Caco-2 (cell line): ENCODE measurements at places on chromosomes 6 and 20. TPM values are rescaled to one million over a fixed set of nuclear protein-coding genes. Genes with fewer than 3 reads are reported as not detected.

GRCh38 chr6:56255349-56255748, 8.0 kb upstream of the COL21A1 start:
- H3K27me3 ChIP-seq: no peaks in the 10 kb centered on the region
- no peaks in the 10 kb centered on the region for H3K36me3 ChIP-seq
- no peak overlapping the region for H3K27ac ChIP-seq
- no peak for DNase-seq

DNA sequence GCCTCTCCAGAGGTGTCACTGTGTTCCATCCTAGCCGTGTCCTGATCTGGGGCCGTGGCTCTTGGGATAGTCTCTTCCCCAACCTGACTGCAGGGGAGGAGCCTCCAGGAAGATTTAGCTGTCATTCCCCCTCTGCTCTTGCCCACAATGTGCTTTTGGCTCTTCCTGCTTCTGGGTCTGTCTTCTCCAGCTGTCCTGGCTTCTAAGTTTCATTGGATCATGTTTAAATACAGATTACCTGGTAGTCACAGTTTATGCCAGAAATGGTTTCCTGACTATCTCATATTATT, 139.1 kb downstream of the ZDHHC14 start:
- no peak overlapping the region for H3K27ac ChIP-seq
- DNase-seq: no peak
- H3K4me1 ChIP-seq: peaks cover 13% of the 10 kb centered on the region
- no peaks in the 10 kb centered on the region for H3K36me3 ChIP-seq
- H3K4me3 ChIP-seq: no peak overlapping the region

GRCh38 chr6:148448369-148449012, 105.9 kb downstream of the SASH1 start:
- peak overlapping the region; percentile 67 for H3K27ac ChIP-seq
- H3K27me3 ChIP-seq: no peaks in the 10 kb centered on the region
- no peak for DNase-seq
- H3K4me3 ChIP-seq: no peak overlapping the region
- H3K36me3 ChIP-seq: no peaks in the 10 kb centered on the region
- peaks cover 39% of the 10 kb centered on the region for H3K4me1 ChIP-seq

- 0 out of 2 replicates have a peak, but pooled peaks cover 1% of the 10 kb centered on the region for H3K36me3 ChIP-seq
- no peaks in the 10 kb centered on the region for H3K27me3 ChIP-seq
- no peak overlapping the region for H3K4me3 ChIP-seq
- DNase-seq: no peak
- no peak overlapping the region for H3K27ac ChIP-seq
- no peaks in the 10 kb centered on the region for H3K4me1 ChIP-seq
Measured at GRCh38 chr20:63597651-63598478, 23.8 kb upstream of the HELZ2 start.

GRCh38 chr6:32882879-32883250, 28.9 kb downstream of the PSMB9 start:
- no peaks in the 10 kb centered on the region for H3K36me3 ChIP-seq
- H3K4me1 ChIP-seq: no peaks in the 10 kb centered on the region
- H3K4me3 ChIP-seq: no peak overlapping the region
- no peaks in the 10 kb centered on the region for H3K27me3 ChIP-seq
- H3K27ac ChIP-seq: no peak overlapping the region
- DNase-seq: no peak

DNA sequence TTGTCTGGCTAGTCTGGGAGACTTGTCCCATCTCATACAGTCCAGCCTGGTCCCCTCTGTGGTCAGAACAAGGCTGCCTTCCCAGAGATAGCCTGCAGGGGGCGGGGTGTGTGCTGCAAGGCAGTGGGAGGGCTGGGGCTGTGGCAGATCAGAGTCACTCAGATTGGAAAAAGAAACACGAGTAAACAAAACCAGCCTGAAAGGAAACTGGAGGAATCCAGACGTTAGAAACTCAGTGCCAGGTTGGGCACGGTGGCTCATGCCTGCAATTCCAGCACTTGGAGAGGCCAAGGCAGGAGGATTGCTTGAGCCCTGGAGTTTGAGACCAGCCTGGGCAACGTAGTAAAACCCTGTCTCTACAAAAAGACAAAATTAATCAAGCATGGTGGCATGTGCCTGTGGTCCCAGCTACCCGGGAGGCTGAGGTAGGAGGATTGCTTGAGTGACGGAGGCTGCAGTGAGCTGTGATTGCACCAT, 20.2 kb downstream of the LEMD2 start:
- no peak overlapping the region for H3K4me3 ChIP-seq
- no peak overlapping the region for H3K27ac ChIP-seq
- no peaks in the 10 kb centered on the region for H3K4me1 ChIP-seq

DNA sequence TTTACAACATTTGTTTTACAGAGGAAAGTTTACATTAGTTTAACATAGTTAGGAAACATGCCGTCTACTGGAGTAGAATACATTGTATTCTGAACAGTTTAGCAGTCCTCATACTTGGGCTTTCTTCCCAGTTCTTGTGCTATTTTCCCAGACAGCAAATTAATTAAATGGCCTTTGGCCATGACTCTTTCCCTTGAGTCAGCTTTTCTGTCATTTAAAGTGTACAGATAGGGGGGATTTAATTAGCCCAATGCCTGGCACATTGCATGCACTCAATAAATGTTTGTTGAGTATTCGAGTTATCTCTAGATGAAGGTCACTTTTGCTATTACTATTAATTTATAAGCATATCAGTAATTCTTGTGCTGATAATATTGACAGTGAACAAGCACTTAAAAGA, 1.6 kb downstream of the TMEM244 start:
- no peak overlapping the region for H3K27ac ChIP-seq
- H3K36me3 ChIP-seq: no peaks in the 10 kb centered on the region
- H3K4me3 ChIP-seq: no peak overlapping the region
- H3K27me3 ChIP-seq: no peaks in the 10 kb centered on the region
- DNase-seq: no peak

DNA sequence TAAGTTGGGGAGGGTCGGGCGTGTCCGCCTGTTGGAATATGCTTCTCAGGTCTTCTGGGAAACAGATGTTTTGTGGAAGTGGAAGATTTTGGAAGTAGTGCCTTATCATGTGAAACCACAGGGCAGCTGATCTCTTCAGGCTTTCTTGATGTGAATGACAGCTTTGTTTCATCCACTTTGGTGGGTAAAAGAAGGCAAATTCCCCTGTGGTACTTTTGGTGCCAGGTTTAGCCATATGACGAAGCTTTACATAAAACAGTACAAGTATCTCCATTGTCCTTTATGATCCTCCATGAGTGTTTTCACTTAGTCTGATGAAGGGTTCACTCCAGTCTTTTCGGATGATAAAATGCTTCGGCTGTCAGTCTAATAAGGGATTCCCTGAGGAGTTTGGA, 4.6 kb downstream of the IRF4 start:
- no peak overlapping the region for H3K27ac ChIP-seq
- no peak for DNase-seq
- no peaks in the 10 kb centered on the region for H3K4me1 ChIP-seq
- H3K4me3 ChIP-seq: no peak overlapping the region
- H3K36me3 ChIP-seq: no peaks in the 10 kb centered on the region

GRCh38 chr6:142408409-142408808, 106.6 kb downstream of the ADGRG6 start:
- H3K36me3 ChIP-seq: no peaks in the 10 kb centered on the region; the same call in 1 of the 2 replicates
- H3K4me1 ChIP-seq: no peaks in the 10 kb centered on the region; the same call in 1 of the 2 replicates
- DNase-seq: no peak
- H3K27ac ChIP-seq: no peak overlapping the region

GRCh38 chr6:166476061-166476591, 93.4 kb upstream of the MPC1 start:
- H3K4me1 ChIP-seq: no peaks in the 10 kb centered on the region
- no peak for DNase-seq
- no peaks in the 10 kb centered on the region for H3K36me3 ChIP-seq
- no peak overlapping the region for H3K27ac ChIP-seq
- H3K27me3 ChIP-seq: no peaks in the 10 kb centered on the region
- H3K4me3 ChIP-seq: no peak overlapping the region

GRCh38 chr6:80217794-80218193, 111.3 kb downstream of the BCKDHB start:
- peaks cover 9% of the 10 kb centered on the region for H3K4me1 ChIP-seq
- no peak overlapping the region for H3K27ac ChIP-seq
- DNase-seq: no peak
- H3K36me3 ChIP-seq: no peaks in the 10 kb centered on the region
- no peak overlapping the region for H3K4me3 ChIP-seq
- H3K27me3 ChIP-seq: no peaks in the 10 kb centered on the region

GRCh38 chr20:33561692-33562601, 72.1 kb downstream of the CBFA2T2 start:
- no peaks in the 10 kb centered on the region for H3K27me3 ChIP-seq
- no peak overlapping the region for H3K27ac ChIP-seq
- no peak for DNase-seq
- H3K4me3 ChIP-seq: no peak overlapping the region
- H3K4me1 ChIP-seq: no peaks in the 10 kb centered on the region

DNA sequence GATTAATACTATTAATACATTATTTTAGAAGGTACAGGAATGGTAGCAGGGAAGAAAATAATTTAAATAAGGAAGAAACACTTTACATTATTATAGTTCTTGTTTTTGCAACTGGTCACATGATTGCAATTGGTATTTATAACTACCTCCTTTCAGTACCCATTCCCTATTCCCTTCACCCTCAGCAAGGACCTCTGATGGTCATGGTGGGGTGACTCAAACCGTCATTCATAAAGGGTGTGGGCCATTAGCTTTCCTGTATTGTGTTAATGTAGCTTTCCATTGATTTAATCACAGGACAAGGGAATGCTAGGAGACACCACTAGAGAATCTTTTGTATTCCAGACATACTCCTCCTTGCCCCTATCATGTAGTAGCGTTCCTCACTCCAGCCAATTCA, 47.2 kb upstream of the TMEM244 start:
- no peak overlapping the region for H3K4me3 ChIP-seq
- no peaks in the 10 kb centered on the region for H3K36me3 ChIP-seq
- no peak overlapping the region for H3K27ac ChIP-seq
- no peaks in the 10 kb centered on the region for H3K4me1 ChIP-seq
- DNase-seq: no peak

DNA sequence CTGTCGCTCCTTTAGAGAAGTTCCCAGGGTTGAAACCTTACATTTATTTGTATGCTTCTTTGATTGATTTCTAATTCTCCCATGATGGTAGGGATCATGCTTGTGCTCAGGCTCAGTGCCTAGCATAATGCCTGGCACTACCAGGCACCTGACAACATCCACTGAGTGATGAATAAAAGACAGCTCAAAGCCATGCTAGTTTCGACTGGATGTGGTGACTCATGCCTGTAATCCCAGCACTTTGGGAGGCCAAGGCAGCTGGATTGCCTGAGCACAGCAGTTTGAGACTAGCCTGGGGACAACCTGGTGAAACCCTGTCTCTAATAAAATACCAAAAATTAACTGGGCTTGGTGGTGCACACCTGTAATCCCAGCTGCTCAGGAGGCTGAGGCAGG, 11.6 kb upstream of the CD164 start:
- H3K27me3 ChIP-seq: no peaks in the 10 kb centered on the region
- H3K4me3 ChIP-seq: no peak overlapping the region
- no peak for DNase-seq

- no peak overlapping the region for H3K27ac ChIP-seq
- no peak for DNase-seq
- H3K4me1 ChIP-seq: no peaks in the 10 kb centered on the region
- no peaks in the 10 kb centered on the region for H3K27me3 ChIP-seq
Measured at GRCh38 chr20:4787820-4788219, 66.1 kb downstream of the PRND start.

GRCh38 chr6:85997206-85997605, 354.5 kb upstream of the SYNCRIP start:
- no peaks in the 10 kb centered on the region for H3K27me3 ChIP-seq
- no peaks in the 10 kb centered on the region for H3K36me3 ChIP-seq
- no peaks in the 10 kb centered on the region for H3K4me1 ChIP-seq
- no peak overlapping the region for H3K4me3 ChIP-seq
- H3K27ac ChIP-seq: no peak overlapping the region

DNA sequence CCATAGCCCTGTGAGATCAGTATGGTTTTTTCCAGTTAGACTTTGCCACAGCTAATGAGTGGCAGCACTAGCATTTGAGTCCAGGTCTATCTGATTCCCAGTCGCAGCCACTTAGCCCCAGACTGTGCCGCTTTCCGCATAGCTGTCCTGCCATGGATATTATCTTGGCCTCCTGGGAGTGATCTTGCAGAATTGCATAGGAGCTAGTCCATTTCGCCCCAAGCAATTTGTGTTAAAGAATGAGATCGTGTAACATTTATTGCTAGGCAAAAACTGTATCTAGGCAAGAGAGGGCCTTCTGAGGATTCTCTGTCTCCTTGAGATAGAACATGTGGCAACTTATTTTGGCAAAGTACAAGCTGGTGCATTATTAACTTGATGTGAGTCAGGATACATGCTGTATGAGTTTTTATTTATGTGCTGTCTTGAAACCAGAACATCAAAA, 74.2 kb downstream of the EZR start:
- no peak for DNase-seq
- H3K27ac ChIP-seq: no peak overlapping the region
- H3K36me3 ChIP-seq: no peaks in the 10 kb centered on the region
- no peaks in the 10 kb centered on the region for H3K4me1 ChIP-seq
- no peak overlapping the region for H3K4me3 ChIP-seq

GRCh38 chr6:144920391-144920961, 635.3 kb downstream of the UTRN start:
- H3K4me1 ChIP-seq: no peaks in the 10 kb centered on the region
- no peaks in the 10 kb centered on the region for H3K36me3 ChIP-seq
- no peaks in the 10 kb centered on the region for H3K27me3 ChIP-seq
- no peak overlapping the region for H3K4me3 ChIP-seq
- DNase-seq: no peak

GRCh38 chr6:167444602-167445346, 119.9 kb downstream of the TTLL2 start:
- no peaks in the 10 kb centered on the region for H3K36me3 ChIP-seq
- DNase-seq: no peak
- no peaks in the 10 kb centered on the region for H3K27me3 ChIP-seq

DNA sequence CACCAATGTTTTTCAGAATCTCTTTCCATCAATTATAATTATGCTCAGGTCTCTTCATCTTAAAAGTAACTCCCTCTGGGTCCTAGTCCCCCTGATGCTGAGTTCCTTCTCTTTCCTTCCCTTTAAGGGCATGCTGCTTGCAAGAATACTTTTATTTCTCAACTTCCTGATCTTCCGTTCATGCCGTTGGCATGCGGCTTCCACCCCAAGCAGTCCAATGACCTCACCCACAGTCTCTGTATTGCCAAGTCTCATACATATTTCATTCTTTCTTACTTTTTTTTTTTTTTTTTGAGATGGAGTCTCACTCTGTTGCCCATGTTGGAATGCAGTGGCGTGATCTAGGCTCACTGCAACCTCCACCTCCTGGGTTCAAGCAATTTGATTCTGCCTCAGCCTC, 83.5 kb downstream of the NDUFAF5 start:
- H3K27me3 ChIP-seq: no peaks in the 10 kb centered on the region
- no peak overlapping the region for H3K4me3 ChIP-seq
- no peak overlapping the region for H3K27ac ChIP-seq
- DNase-seq: no peak
- H3K4me1 ChIP-seq: no peaks in the 10 kb centered on the region
- no peaks in the 10 kb centered on the region for H3K36me3 ChIP-seq

- H3K36me3 ChIP-seq: no peaks in the 10 kb centered on the region
- H3K4me3 ChIP-seq: no peak overlapping the region
- H3K27ac ChIP-seq: no peak overlapping the region
- DNase-seq: no peak
Measured at GRCh38 chr6:113172531-113172966, 684.6 kb upstream of the MARCKS start.

Gene EMILIN3
- 0.50 and 0.51 TPM in 2 replicates for total RNA-seq

Gene CGA
- not detected in 2 replicates for total RNA-seq

Gene ELOVL2
- not detected in 2 replicates for total RNA-seq

Gene AARS2
- 18.8 and 20.5 TPM in 2 replicates for total RNA-seq

Gene TRIM15
- 5.2 and 6.9 TPM in 2 replicates for total RNA-seq

Gene SASH1
- 41.7 and 42.0 TPM in 2 replicates for total RNA-seq

Gene GOPC
- 29.0 and 29.6 TPM in 2 replicates for total RNA-seq
